ENCODE measurements at places on chromosomes 3 and 15.

GRCh38 chr3:131282379-131282778 lies 99.2 kb upstream of the NUDT16 start:
- H3K4me3 ChIP-seq, result no peak overlapping the region
- H3K4me1 ChIP-seq, result no peaks in the 10 kb centered on the region
- H3K27ac ChIP-seq, result no peak overlapping the region
- H3K27me3 ChIP-seq, result no peaks in the 10 kb centered on the region

DNA sequence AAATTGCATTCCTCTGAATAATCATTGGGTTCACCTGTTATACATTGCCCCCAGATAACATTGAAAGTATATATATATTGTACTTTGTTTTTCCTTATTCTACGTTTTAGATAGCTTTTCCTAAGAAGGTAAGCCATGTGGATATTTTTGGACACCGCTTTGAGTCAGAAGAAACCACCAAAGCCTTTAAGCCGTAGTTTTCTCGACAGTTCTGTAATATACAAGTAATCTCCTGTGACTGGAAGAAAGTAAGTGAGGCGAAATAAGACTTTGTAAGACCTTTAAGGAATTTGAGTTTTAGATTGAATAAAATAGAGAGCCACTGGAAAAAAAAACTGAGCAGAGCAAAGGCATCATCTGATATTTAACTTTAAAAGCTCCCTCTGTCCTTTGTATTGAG lies 1092.0 kb downstream of the DIPK2A start:
- H3K4me3 ChIP-seq, result no peak overlapping the region
- H3K27ac ChIP-seq, result no peak overlapping the region
- DNase-seq, result no peak

DNA sequence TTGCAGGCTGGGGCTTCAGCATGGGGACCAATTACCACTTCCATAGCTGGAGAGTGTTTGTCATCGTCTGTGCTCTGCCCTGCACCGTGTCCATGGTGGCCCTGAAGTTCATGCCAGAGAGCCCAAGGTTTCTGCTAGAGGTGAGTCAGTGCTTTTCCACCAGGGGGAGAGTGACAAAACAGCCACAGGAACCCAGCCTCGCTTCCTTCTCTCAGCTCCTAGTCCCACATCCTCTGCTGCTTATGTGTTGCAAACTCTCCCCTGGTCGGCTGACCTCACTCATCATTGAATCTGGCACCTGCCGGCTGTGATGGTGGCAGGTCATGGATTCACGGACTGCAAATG lies 158.3 kb downstream of the SV2B start:
- DNase-seq, result no peak
- no peak overlapping the region for H3K27ac ChIP-seq
- H3K4me1 ChIP-seq, result no peaks in the 10 kb centered on the region
- no peak overlapping the region for H3K4me3 ChIP-seq
- H3K36me3 ChIP-seq, result no peaks in the 10 kb centered on the region

GRCh38 chr3:60760145-60760544 lies 491.1 kb downstream of the FHIT start:
- H3K36me3 ChIP-seq, result no peaks in the 10 kb centered on the region
- H3K27me3 ChIP-seq, result no peaks in the 10 kb centered on the region
- no peaks in the 10 kb centered on the region for H3K4me1 ChIP-seq
- no peak overlapping the region for H3K4me3 ChIP-seq
- H3K27ac ChIP-seq, result no peak overlapping the region
- no peak for DNase-seq

DNA sequence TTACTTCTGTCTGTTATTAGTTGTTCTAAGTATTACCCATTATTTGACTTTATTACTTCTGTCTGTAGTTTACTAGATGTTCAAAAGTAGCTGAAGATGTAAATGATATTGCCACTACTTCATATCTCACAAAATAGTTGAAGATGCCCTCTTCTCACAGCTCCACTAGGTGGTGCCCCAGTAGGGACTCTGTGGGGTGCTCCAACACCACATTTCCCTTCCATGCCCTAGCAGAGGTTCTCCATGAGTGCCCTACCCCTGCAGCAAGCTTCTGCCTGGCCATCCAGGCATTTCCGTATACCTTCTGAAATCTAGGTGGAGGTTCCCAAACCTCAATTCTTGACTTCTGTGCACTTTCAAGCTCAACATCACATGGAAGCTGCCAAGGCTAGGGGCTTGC lies 80.8 kb downstream of the KCNH8 start:
- DNase-seq, result no peak
- no peak overlapping the region for H3K27ac ChIP-seq
- H3K36me3 ChIP-seq, result no peaks in the 10 kb centered on the region
- H3K4me1 ChIP-seq, result no peaks in the 10 kb centered on the region

GRCh38 chr3:186628756-186629155 lies 11.4 kb upstream of the FETUB start:
- no peak overlapping the region for H3K27ac ChIP-seq
- H3K27me3 ChIP-seq, result no peaks in the 10 kb centered on the region
- no peaks in the 10 kb centered on the region for H3K36me3 ChIP-seq
- no peak overlapping the region for H3K4me3 ChIP-seq
- no peak for DNase-seq

DNA sequence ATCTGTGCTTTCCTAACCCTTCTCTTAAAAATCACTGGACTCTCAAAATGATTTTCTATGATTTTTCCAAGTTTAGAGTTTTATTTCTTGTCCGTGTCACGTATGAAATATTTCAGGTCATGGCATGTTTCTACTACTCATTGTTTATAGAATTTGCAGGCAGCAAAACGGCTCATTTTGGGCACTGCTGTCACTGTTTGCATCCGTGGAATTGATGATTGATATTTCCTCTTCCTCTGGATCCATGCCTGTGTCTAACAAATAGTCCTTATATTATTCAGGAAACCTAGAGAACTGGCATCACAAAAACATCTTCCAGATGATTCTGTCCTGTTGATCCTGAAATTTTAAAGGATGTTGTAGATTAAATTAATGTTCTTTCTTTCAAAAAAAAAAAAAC lies 47.6 kb downstream of the LARS2 start:
- peak; percentile 4 for DNase-seq
- no peaks in the 10 kb centered on the region for H3K27me3 ChIP-seq
- H3K27ac ChIP-seq, result no peak overlapping the region
- no peaks in the 10 kb centered on the region for H3K4me1 ChIP-seq
- peaks cover 4% of the 10 kb centered on the region for H3K36me3 ChIP-seq

GRCh38 chr3:4829031-4829394 lies 150.2 kb upstream of the BHLHE40 start:
- no peaks in the 10 kb centered on the region for H3K27me3 ChIP-seq
- DNase-seq, result no peak
- H3K36me3 ChIP-seq, result peaks cover 3% of the 10 kb centered on the region
- H3K4me3 ChIP-seq, result no peak overlapping the region
- H3K27ac ChIP-seq, result no peak overlapping the region
- H3K4me1 ChIP-seq, result peaks cover 28% of the 10 kb centered on the region

DNA sequence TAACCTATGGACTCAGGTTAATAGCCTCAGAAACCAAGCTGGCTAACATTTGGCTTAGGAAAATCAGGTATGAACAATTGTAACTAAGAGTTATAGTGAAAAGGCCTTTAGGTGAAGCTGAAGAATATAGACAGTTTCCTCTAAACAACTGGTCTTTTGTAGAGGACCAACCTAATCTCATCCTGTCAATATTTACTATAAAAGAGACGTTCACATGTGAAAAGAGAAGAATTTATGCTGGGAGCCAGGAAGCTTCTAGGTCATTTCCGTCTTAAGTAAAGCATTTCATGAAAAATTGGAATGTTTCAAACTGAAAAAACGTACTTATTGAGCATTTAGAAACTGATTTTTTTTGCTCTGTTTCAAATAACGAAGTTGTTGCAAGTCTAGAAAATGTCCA lies 764.3 kb upstream of the GOLIM4 start:
- peaks cover 7% of the 10 kb centered on the region for H3K4me1 ChIP-seq
- no peak overlapping the region for H3K27ac ChIP-seq
- H3K27me3 ChIP-seq, result no peaks in the 10 kb centered on the region
- no peak for DNase-seq
- no peak overlapping the region for H3K4me3 ChIP-seq

- H3K27me3 ChIP-seq, result no peaks in the 10 kb centered on the region
- no peak overlapping the region for H3K27ac ChIP-seq
- H3K4me3 ChIP-seq, result no peak overlapping the region
- DNase-seq, result no peak
- no peaks in the 10 kb centered on the region for H3K36me3 ChIP-seq
Observed at GRCh38 chr3:120145542-120146285, 51.5 kb upstream of the GSK3B start.

- H3K4me3 ChIP-seq, result peak overlapping the region; percentile 3
- no peak for DNase-seq
- H3K4me1 ChIP-seq, result peaks cover 3% of the 10 kb centered on the region
- peaks cover 3% of the 10 kb centered on the region for H3K27me3 ChIP-seq
- H3K27ac ChIP-seq, result no peak overlapping the region
- no peaks in the 10 kb centered on the region for H3K36me3 ChIP-seq
Observed at GRCh38 chr15:82647835-82648256, 683 bp upstream of the CPEB1 start.

GRCh38 chr15:50563756-50564155 lies 17.3 kb upstream of the USP50 start:
- no peaks in the 10 kb centered on the region for H3K4me1 ChIP-seq
- H3K27me3 ChIP-seq, result no peaks in the 10 kb centered on the region
- peaks cover 7% of the 10 kb centered on the region for H3K36me3 ChIP-seq
- no peak overlapping the region for H3K4me3 ChIP-seq

DNA sequence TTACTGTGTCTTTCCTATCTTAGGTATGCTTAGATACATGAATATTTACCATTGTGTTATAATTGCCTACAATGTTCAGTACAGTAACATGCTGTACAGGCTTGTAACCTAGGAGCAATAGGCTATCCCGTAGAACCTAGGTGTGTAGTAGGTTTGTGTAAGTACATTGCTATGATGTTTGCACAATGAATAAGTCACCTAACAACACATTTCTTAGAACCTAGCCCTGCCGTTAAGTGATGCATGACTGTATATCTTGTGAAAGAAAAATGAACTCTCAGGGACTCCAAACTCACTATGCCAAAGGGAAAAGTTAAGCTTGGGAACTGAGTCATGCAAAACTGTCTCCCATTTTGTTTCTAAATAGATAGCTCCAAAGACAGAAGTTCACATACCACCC lies 91.5 kb upstream of the ACP3 start:
- no peak for DNase-seq
- no peaks in the 10 kb centered on the region for H3K4me1 ChIP-seq
- H3K4me3 ChIP-seq, result no peak overlapping the region
- H3K27ac ChIP-seq, result no peak overlapping the region
- no peaks in the 10 kb centered on the region for H3K27me3 ChIP-seq

- H3K4me1 ChIP-seq, result no peaks in the 10 kb centered on the region
- H3K27me3 ChIP-seq, result no peaks in the 10 kb centered on the region
- no peak for DNase-seq
- no peak overlapping the region for H3K4me3 ChIP-seq
- H3K36me3 ChIP-seq, result no peaks in the 10 kb centered on the region
Observed at GRCh38 chr15:33443708-33444107, 132.9 kb downstream of the RYR3 start.

DNA sequence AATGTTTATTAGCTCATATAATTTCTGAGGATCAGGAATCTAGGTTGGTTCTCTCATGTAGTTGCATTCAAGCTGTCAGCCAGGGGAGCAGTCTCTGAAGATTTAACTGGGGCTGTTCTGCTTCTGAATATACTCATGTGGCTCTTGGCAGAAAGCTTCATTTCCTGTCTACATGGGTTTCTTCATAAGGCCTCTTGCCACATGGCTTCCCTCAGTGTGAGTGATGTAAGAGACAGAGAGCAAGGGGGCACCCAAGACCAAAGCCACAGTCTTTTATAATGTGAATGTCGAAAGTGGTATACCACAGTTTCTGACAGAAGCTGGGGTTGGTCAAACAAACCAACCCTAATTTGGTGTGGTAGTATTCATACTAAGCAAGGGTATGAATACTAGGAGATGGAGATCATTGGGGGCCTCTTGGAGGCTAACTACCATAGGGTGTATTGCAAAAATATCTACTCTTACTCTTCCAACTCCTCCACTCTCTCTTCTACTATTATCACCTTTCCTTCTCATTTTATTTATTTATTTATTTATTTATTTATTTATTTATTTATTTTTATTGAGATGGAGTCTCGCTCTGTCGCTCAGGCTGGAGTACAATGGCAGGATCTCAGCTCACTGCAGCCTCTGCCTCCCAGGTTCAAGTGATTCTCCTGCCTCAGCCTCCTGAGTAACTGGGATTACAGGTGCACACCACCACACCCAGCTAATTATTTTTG lies 123.8 kb downstream of the B3GALNT1 start:
- no peaks in the 10 kb centered on the region for H3K27me3 ChIP-seq
- peaks cover 1% of the 10 kb centered on the region for H3K4me1 ChIP-seq
- no peak overlapping the region for H3K4me3 ChIP-seq

GRCh38 chr15:40911693-40912092 lies 17.4 kb downstream of the VPS18 start:
- no peak overlapping the region for H3K4me3 ChIP-seq
- peaks cover 5% of the 10 kb centered on the region for H3K4me1 ChIP-seq

DNA sequence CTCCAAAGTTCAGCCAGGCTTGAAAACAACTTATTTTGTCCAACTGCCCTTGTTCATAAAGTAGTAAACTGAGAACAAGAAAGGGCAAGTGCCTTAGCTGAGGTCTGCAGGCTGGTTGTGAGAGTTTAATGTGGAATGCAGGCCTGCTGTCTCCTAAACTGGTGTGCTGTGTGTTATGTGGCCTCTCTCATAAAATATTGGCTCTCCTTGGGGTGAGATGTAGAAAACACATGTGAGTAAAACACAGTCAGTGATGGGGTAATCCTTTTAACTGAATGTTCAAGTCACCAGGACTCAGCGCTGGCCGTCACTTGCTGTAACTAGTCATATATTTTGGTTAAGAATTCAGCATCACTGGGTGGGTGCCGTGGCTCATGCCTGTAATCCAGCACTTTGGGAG lies 7.1 kb upstream of the ST6GAL1 start:
- H3K27me3 ChIP-seq, result no peaks in the 10 kb centered on the region
- no peaks in the 10 kb centered on the region for H3K4me1 ChIP-seq
- DNase-seq, result no peak

DNA sequence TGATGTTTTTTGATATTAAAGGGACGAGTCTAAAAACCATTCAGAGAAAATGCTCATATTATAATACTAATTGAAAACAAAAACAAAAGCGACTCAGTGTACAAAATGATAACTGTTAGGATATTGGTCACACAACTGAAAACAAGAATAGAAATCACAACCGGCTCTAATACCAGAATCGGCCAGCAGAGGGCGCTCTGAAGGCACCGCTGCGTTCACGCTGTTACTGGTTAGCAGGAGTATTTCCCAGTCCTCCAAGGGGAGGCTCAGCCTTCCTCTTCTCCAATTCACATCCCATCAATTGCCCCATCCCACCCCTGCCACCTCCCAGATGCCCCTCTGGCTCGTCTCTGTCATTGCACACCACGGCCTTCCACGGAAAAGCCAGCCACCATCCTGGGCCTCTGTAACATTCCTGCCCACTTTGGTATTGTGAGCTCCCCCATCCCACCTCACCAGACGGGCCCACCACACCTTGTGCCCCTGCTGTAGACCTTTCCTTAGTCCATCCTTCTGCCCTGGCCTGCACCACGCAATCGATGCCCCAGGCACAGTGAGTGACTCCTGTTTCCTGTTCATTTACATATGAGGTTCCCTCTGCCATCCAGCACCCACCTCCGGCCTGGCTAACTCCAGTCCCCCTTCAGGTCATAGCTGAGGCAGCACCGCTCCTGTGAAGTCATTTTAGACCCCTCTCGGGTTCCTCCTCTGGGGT lies 8.5 kb downstream of the FAM107A start:
- no peaks in the 10 kb centered on the region for H3K36me3 ChIP-seq
- H3K27me3 ChIP-seq, result no peaks in the 10 kb centered on the region
- H3K4me3 ChIP-seq, result no peak overlapping the region
- no peak overlapping the region for H3K27ac ChIP-seq

- no peaks in the 10 kb centered on the region for H3K27me3 ChIP-seq
- H3K27ac ChIP-seq, result peak overlapping the region; percentile 87
- peaks cover under 1% of the 10 kb centered on the region for H3K36me3 ChIP-seq
- H3K4me1 ChIP-seq, result peaks cover 13% of the 10 kb centered on the region
- peak; percentile 45 for DNase-seq
Observed at GRCh38 chr3:4751502-4752101, 227.6 kb upstream of the BHLHE40 start.
